ENCODE measurements at places on chromosomes 3 and 15.

- no peak for DNase-seq
Observed at GRCh38 chr3:18223571-18223970, 201.6 kb downstream of the SATB1 start.

DNA sequence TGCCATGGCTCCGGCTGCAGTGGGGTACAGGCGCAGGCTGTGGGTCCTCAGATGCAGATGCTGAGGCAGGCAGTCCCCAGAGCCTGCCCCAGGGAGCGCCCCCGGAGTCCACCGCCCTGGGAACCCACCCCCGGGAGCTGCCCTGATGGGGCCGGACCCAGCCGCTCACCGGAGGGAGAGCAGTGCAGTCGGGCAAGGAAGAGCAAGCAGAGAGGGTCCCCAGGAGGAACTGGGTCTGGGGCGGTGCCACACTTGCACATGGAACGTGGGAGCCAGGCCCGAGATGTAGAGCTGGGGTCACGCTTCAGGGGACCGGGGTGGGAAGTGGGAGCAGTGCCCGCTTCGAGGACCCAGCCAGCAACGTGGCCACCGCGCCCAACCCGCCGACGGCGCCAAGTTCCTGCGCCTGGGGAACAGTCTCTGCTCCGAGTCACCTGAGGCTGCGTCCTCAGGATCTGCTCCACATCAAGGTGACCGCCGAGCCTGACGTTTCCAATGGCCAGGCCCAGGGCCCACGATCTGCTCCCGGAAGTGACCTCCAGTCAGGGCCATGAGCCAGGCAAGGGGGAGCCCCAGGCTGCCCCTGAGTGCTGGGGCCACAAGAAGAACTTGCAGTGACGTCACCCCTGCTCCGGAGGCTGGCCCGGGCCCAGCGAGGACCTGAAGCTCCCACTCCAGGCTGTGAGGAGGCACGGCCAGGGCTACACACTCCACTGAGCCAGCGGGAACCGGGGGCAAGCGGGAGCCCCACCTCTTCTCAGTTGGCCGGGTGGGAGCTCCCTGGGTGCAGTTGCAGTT lies 27.0 kb upstream of the TFG start:
- no peak for DNase-seq

- no peak for DNase-seq
Observed at GRCh38 chr15:56772868-56773639, 39.7 kb upstream of the ZNF280D start.

- no peak for DNase-seq
Observed at GRCh38 chr15:75178171-75178937, 23.3 kb upstream of the C15orf39 start.

DNA sequence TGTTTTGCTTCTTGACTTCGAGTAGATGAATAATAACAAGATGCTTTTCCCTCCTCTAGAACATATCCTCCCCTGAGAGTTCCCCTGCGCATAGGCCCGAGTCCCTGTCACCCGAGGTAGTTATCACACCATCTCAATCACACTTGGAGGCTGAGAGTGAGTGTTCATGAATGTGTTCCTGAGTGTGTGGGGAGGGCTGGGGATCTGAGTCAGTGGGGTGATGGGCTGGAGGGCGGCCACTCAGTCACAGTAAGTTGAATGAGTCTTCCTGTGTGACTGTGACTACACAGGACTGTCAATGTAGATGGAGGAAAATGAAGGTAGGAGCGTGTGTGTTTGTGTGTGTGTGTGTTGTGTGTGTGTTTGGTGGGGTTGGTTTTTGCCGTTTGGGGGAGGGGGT lies 71.0 kb downstream of the SETD5 start:
- peak; percentile 2 for DNase-seq

- DNase-seq = no peak
Observed at GRCh38 chr3:70250492-70250891, 61.9 kb downstream of the MDFIC2 start.

- DNase-seq = no peak
Observed at GRCh38 chr3:13018561-13019242, 54.5 kb downstream of the IQSEC1 start.

GRCh38 chr3:179842061-179842460 lies 189.2 kb downstream of the USP13 start:
- no peak for DNase-seq

DNA sequence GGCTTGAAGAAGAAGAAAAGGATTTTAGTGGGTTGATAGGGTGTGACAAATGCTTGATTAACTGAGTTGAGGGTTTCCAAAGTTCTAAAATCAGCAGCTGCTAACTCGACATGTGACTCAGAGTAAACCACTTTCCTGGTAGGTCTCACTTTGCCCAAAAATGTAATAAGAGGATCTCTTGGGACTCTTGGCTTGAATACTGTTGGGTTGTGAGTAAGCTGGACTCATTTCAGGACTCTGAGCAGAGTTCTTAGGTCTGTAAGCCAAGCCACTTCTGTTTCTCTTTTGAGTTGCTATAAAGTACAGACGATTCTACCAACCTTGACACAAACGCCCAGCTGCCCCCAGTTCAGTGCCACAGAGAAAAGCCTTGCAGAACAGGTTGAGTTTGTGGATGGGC lies 241.1 kb downstream of the ZNF621 start:
- no peak for DNase-seq

DNA sequence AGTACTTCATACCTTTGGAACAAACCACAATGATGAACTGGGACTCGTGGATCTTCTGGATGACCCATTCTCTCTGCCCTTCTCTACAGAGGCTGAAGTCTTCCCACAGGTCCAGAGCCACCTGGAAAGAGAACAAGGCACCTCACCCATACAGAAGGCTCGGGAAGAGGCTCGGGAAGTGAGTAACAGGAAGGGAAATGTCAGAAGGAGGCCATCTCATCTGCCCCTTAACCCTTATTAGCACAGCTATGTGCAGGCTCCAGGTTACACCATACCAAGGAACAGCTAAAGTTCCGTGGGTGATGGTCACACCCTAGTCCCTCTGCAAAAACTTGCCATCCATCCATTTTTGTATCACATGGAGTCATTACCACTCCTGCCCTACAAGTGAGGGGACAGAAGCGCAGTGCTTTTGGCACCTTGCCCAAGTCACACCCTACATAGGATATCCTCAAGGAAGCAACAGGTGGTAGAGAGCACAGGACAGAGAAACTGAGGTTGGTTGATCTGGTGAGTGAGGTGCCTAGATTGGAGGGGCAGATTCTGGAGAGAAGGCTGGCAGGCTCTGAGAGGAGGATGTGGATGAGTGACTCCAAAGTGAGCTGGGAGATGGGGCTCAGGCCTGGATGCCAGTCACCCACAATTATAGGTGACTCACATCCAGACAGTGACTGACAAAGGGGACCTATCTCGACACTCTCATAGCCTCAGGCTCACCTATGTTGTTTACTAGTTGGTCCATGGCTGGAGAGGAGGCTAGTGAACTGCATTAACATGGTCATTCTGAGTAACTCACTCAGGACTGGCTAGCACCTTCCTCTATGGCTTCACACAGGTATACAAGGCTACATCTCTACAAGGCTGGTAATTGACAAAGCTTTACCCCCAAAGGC lies 38.2 kb downstream of the SPATA12 start:
- DNase-seq = no peak

GRCh38 chr3:106215047-106215446 lies 346.2 kb upstream of the CBLB start:
- no peak for DNase-seq

DNA sequence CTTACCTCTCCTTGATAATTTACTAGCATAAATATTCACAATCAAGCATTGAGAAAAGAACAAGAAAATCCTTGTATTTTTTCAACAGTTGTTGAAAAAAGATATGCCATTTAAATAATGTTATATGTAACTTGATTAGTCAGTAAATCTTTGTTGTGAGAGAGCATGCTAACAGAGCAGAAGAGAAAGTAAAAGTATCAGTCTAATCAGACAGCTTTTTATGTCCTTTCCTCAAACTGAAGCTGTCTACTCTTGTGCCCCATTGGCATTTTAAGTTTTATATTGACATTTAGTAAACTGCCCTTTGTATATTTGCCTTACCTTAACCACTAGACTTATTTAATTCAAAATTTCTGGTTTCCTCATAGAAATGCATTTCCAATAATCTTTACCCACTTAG lies 668.7 kb downstream of the OTOL1 start:
- no peak for DNase-seq

- DNase-seq = no peak
Observed at GRCh38 chr15:39792844-39793335, 10.2 kb upstream of the FSIP1 start.

GRCh38 chr3:164387236-164387635 lies 691.1 kb downstream of the SI start:
- DNase-seq = no peak

- no peak for DNase-seq
Observed at GRCh38 chr3:119098619-119099222, 47.2 kb upstream of the TEX55 start.

- no peak for DNase-seq
Observed at GRCh38 chr3:170383567-170383966, 26.1 kb downstream of the SKIL start.

DNA sequence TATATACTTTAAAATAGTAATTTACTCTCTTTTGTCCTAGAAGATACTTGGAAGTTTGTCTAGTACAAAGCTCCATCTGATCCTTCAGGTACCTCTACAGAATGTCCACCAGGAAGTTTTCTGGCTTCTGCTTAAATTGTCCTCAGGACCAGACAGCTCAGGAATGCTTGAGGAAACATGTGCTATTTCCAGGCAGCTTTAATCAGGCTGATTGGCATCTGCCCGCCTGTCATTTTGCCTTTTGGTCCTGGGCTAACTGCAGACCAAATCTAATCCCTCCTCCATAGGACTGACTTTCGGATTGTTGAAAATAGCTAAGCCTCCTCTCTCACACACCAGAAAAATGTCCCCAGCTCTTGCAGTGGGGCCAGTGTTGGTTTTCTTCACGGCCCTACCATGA lies 113.4 kb upstream of the RGMA start:
- DNase-seq = no peak

DNA sequence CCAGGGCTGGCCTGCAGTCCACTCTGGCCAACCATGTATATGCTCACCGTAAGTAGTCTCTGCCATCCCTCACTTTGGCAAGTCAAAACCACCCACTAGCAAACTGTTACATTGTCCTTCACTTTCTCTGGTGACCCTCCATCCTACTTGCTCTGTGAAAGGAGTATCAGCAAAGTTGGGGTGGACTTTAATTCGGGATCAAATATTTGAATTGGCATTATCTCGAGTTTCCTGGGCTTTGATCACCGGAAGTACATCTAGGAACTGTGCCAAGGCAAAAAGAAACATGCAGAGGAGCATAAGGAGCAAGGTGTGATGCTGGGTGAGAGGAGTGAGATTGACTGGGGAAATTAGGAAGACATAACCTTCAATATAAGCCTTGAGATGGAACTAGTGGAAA lies 188.9 kb upstream of the P2RY1 start:
- DNase-seq = no peak

- DNase-seq = no peak
Observed at GRCh38 chr3:159881208-159881607, 107.4 kb upstream of the IL12A start.

GRCh38 chr15:28904541-28905315 lies 19.0 kb downstream of the APBA2 start:
- DNase-seq = no peak

GRCh38 chr3:57682284-57682683 lies 10.6 kb downstream of the DENND6A start:
- no peak for DNase-seq

DNA sequence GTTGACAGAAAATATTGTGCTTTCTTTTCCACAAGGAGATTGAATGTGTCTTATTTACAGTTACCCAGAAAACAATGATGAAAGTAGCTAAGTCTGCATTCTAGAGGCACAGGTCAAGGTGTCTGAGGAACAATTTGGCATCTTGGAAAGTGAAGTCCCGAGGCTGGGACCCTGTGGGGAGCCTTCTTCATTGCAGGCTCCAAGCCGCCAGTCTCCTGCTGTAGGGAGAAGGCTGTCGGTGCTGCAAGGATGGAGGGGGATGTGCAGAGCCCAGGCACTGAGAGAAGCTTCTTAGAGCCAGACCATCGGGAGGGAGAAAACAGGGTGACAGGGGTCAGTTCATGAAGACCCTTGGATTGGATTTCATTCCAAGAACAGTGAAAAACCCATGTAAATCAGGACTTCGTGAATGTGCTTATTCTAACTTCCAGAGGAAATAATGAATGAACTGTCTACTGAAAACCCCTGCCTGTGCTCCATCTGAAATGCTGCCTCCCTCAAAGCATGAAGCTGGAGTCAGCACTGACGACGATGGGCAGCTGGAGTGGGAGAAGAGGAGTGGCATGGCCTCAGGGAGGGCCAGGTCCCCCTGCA lies 25.2 kb upstream of the NSMCE3 start:
- DNase-seq = no peak
